ENCODE measurements at places on chromosomes 2 and 18.

DNA sequence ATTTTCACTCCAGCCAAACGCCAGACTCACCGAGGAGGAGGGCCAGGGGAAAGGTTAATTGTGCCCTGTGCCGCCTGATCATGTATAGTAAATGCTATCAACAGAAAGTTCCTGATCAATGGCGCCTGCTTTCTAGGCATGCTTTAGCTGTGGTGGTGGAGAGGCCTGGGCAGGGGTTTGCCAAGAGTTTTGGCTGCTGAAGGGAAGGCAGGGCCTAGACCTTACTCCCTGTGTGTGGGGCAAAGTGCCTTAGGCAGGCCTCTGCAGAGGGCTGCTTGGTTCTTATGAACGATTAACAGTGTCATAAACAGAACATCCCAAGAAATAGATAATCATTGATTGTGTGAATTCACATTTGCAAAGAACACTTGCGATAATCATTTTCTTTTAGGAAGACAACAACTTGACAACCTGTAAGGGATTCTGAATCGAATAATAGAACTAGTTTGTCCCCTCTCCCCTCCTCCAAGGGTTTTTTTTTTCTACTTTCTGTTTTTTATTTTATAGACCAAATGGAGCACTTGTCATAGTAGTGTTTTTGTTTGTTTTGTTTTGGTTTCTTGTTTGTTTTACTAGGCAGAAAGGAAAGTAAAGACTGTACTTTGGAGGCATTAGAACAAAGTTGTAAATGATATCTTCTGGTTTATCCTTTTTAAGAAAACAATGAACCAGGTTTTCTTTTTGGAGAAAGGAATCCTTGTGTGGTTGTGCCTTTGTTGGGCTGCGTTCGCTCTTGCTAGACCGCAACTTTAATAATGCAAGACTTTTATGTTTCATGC is 6.5 kb downstream of the TSHZ1 start:
- no peak for DNase-seq

- no peak for DNase-seq
These were observed 810.5 kb downstream of the SLC4A3 start for GRCh38 chr2:220437938-220438337.

- DNase-seq, result no peak
These were observed 11.5 kb downstream of the SPEG start for GRCh38 chr2:219446101-219446504.

DNA sequence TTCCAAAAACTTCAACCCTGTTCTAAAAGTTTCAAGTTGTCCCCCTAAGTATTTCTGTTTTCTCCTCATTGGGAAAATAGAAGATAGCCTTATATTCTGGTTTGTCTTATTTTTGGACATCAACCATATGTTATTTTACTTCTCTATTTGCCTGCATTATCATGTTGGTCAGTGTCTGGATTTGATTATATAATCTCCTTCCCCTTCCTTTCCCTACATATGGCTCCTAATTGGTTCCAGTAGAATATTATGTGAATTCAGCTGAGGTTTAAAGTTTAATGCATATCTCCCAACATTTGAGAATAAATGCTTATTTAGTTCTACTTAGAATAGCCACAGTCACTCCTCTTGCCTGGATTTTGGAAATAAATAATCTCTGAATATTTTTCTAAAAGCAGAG is 66.9 kb downstream of the OXER1 start:
- DNase-seq, result no peak

DNA sequence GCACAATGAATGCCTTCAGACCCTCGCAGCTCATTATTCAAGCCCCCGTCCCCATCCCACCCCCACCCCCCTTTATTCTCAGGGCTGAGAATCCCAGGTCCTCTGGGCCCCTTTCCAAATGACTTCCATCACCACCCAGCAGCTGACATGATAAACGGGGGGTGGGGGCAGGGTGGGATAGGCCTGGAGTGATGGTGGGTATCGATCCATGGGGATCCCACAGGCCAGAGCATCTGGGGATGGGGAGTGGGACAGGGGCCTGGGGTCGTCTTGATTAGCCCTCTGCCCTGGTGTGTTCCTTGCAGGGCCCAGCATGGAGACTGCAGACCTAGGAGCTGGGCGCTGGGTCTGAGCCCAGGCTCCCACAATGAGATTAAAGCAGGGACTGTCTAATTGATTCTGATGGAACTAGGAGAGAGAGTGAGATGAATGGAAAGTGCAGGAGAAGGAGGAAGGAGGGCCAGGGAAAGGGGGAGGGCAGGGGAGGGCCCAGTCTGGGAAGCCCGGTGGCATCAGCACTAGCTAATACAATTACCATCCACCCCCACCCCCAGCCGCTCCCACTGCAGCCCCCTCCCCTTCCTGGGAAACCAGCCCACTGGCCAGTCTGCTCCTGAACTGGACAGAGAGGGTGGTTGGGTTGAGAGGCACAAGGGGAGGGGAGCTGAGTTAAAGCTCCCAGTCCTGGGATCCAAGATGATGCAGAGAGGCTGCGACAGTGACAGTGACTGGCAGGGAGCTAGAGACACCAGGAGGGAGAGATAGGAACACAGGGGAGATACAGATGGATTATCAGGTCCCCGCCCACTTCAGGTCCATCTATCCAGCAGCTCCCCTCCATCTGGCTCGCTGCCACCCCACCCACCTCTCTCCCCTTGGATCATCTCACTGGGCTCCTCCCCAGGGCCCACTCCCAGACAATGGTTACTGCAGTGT is 13.1 kb upstream of the TNS1 start:
- DNase-seq, result no peak

GRCh38 chr2:70995426-70995729 is 705 bp upstream of the TEX261 start:
- no peak for DNase-seq

GRCh38 chr2:176463546-176463945 is 194.3 kb downstream of the MTX2 start:
- DNase-seq, result no peak

- peak; percentile 56 for DNase-seq
These were observed 22.0 kb downstream of the SMAD7 start for GRCh38 chr18:48928787-48929186.

GRCh38 chr18:49412679-49413078 is 47.8 kb downstream of the DYM start:
- DNase-seq, result no peak

GRCh38 chr2:26335231-26335630 is 10.7 kb upstream of the SELENOI start:
- no peak for DNase-seq

DNA sequence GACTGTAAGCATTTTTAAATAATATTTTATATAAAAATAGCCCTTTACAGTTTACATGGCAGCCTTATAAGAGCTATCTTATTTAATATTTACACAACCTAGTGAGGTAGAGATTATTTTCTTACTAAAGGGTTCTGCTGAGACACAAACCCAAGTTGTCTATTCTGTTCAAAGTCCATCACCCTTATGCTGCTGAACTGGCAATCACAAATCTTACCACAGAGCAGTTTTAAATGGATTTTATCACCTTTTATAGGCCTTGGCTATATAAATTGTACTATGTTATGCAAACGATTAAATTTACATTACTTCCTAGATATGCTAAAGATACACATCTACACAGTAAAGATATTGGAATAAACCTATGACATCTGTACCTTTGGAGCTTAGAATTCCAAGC is 40.7 kb downstream of the RBM45 start:
- no peak for DNase-seq

- no peak for DNase-seq
These were observed 388.7 kb upstream of the MYT1L start for GRCh38 chr2:2719781-2720180.

DNA sequence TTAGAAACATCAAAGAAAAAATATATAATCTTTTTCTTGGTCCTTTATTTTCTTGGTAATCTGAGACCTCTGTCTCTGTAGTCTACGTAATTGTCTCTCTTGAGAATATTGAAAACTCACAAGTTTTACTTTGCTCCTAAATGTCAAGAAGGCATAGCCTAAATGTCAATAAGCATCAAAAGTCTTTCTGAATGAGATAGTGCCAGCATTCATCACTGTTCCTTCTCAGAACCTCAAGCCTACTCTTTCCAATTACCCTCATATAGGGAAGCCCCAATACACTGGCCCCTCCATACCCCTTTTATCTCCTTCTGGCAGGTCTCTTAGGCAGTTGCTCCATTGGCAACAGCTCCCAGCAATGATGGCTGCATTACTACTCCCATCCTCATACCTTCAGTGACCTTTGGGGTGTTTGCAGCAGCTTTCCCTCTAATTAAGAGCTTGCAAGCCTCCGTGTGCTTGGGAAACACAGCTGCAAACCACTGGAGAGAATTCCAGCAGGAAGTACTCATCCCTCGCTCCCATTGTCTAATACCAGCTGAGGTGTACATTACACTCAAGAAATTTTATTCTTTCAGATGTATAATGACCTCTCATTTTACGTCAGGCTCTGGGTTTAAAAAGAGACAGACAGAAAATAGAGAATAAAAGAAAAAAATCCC is 95.8 kb downstream of the KYNU start:
- no peak for DNase-seq

GRCh38 chr2:68514316-68514929 is 47.0 kb downstream of the APLF start:
- DNase-seq, result no peak
